ENCODE measurements at places on chromosomes 16 and 17.
A peak's percentile ranks its signal among the peaks of the same experiment; 100 is the strongest.

- DNase-seq = no peak
Measured at GRCh38 chr17:21089933-21090901, 36.5 kb upstream of the DHRS7B start.

DNA sequence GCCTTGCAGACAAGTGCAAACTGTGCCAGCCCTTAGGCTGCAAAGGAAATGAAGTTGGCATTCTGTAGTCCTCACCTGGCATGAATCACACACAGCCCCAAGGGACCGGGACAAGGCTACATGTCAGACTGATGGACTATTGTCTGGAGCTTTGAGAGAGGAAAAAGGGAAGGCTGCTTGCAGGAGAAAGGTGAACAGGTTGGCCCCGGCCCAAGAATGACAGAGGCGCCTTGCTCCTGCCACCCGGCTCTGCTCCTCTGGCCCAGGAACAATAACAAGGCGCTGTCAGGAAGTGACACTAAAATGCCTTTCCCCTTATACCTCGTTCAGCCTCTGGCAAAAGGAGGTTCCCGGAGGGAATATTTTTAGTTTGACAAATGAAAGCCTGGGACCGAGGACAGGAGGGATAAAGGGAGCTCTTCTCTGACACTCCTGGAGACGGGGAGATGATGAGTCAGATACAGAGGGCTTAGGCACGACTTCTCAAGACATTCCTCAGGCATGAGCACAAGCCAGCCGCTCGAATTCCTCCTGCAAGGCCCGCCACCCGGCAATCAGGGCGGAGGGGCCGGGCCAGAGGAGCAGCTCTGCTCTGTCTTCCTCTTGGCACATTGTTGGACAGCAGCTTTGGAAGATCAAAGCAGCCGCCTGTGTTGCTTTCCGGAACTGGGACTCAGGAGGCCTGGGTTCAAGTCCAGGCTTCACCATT lies 105.8 kb downstream of the NOG start:
- DNase-seq = no peak

DNA sequence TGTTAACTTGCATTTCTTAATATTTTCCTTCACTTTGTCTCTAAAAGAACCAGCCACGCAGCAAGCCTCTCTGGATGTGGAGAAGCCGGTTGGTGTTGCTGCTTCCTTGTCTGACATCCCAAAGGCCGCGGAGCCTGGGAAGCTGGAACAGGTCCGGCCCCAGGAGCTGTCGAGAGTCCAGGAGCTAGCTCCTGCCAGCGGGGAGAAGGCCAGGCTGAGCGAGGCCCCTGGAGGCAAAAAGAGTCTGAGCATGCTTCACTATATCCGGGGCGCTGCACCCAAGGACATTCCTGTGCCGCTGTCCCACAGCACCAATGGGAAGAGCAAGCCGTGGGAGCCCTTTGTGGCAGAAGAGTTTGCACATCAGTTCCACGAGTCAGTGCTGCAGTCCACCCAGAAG lies 22.8 kb downstream of the GINS2 start:
- DNase-seq = no peak

DNA sequence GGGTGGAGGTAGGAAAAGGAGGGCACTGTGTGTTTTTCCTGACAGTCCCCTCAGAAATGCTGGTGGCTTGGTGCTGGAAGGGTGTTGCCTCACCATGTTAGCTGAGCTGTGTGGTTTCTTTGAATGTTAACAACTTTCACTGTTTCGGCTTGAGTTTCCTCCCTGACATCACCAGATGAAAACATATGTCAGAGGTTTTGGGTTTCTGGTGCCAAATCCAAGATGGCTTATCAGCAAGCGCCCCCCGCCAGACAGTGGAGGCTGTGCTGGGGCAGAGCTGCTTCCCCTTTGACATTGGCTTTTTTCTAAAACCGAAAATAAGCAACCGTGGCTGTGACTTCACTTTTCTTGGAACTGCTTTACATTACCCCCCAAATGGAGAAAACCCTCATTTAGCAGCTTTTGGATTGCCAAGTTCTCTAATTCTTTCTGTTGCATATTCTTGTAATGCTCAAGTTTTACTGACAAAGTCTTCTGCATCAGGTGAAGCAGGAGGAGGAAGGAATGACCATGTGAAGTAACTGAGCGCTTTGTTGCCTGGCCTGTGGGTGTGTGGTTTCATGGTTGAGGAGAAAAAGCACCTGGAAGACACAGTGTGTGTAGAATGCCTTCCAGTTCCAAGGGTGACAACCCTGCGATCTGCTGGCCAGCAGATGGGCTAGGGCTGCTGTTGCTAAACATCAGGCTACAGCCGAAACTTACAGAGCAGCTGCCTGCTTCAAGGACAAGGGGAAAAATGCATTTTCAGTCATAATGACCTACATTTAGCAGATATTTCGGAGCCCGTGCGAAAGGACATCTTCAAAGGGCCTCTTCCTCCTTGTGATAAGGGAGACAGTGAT lies 9.7 kb downstream of the RMI2 start:
- peak; percentile 39 for DNase-seq

- DNase-seq = no peak
Measured at GRCh38 chr16:15575293-15576049, 67.5 kb downstream of the MARF1 start.

DNA sequence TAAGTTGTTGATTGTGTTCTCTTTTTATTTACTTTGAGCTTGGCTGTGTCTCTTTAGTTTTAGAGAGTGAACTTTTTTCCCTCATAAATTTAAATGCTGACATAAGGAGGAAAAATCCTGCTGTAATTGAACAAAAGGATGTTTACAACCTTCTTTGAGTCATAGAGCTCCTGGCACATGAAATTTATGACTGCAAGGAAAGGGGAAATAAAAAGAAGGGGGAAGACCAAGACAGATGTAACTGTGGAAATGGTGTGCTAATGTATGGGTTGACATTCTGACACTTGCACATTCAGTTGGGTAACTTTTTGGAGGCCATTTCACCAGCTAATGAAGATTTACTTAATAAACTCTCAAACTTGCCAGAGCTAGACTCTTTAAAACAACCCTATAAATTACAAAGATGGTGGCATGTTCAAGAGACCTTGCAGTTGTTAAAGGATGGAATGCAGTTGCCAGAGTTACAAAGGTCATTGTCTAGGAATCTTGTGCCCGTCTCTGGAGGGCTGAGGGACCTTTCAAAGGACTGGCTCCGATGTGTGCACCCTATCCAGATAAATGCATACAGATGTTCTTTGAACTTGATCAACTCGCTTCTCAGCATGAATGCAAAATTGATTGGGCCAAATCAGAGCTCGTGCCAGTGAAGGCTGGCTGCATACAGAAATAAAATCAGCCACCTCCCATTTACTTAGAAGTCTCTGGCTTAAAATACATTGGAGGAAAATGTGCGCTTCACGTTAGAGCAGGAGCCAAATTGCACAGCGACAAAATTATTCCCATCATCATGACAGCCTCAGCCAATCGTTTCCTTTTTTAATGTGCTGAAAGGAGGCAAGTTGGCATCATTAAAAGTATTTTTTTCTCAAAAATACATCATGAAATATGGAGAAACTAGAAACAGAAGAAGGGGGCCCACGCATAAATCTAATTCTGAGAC lies 289.0 kb upstream of the XYLT1 start:
- no peak for DNase-seq
